ENCODE measurements at places on chromosomes 4 and X.

- no peak for DNase-seq
Measured at GRCh38 chr4:142405021-142405694, 440.9 kb downstream of the INPP4B start.

GRCh38 chr4:13766761-13767540 lies 139.4 kb upstream of the BOD1L1 start:
- no peak for DNase-seq

GRCh38 chrX:37765507-37765906 lies 14.4 kb upstream of the CYBB start:
- no peak for DNase-seq

DNA sequence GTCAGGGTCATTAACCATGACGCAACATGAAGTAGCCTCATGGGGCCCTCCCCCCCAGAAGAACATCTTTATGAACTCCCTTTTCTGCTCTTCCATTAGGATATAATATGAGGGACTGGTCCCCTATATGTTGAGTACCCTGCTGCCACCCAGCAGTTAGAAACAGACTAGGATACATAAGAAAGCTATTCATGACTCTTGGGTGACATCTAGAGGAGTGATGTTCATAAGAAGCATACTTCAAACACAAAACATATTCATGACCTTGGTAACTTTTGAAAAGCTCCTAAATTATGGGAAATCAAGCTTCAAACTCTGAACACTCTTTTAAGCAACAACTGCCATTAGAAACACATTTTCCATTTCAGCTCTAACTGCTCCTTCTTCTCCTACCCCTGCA lies 155.2 kb upstream of the SPIN4 start:
- no peak for DNase-seq

- DNase-seq, result no peak
Measured at GRCh38 chr4:8681391-8681790, 88.8 kb downstream of the CPZ start.

DNA sequence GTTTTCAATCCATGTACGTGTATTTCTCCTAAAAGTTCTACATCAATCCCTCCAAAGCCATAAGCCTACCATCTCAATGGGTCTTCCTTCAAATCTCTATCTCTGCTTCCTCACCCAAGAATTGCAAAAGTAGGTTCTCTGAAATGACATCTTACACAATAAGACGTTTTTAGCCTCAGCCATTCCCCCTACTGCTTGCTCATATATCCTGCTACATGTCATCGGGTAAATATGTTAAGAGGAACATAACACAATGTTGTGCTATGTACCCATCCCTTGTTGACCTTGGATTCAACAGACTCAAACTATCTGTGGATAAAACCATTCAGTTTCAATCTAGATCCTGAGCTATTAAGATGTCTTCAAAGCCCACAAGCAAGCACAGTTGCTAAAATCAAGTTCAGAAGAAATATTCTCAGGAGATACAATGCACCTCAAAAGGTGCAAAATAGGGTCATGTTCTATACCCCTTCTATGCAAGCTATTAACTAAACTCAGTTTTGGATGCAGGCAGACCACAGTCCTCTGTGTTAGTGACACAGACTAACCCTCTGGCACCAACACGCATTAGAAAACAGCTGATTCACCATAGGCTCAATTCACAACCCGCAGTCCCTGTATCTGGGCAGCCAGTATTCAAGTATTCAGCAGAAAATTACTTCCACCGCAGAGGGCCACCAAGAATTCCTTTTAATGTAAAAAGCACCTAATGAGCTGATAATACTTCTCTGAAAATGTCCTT lies 56.8 kb downstream of the CD99L2 start:
- DNase-seq, result no peak

DNA sequence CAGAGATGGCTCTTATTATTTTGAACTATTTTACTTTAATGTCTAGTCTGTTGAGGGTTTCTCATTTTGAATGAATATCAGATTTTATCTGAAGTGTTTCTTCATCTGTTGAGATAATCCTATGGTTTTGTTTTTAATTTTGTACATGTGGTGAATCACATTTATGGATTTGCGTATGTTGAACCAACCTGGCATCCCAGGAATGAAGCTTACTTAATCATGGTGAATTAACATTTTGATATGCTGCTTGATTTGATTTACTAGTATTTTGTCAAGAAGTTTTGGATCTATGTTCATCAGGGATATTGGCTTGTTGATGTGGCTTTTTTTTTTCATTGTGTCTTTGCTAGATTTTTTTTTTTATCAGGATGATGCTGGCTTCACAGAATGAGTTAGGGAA lies 2390.9 kb downstream of the PCDH7 start:
- no peak for DNase-seq

Data from NCI-H748 treated with DMSO at 0.1 percent for 48 hours (cell line).